Right renal pelvis (tissue), 4 donors: ENCODE measurements at places on chromosomes 1 and 21. TPM values are rescaled to one million over a fixed set of nuclear protein-coding genes. Genes with fewer than 3 reads are reported as not detected.

The INSRR gene
- polyA plus RNA-seq: 2.8 TPM

The TMPRSS3 gene
- 2.4 TPM for polyA plus RNA-seq

The S100A8 gene
- 12.9 TPM for polyA plus RNA-seq

The RAB7B gene
- 3.1 TPM for polyA plus RNA-seq

The EPHA2 gene
- 18.1 TPM for polyA plus RNA-seq

The ATP1A4 gene
- polyA plus RNA-seq: not detected

The REN gene
- polyA plus RNA-seq: 133 TPM

The OR2G6 gene
- 0.03 TPM for polyA plus RNA-seq

The IGFN1 gene
- polyA plus RNA-seq: 0.35 TPM

The KCNE2 gene
- 1.6 TPM for polyA plus RNA-seq

The OR2T35 gene
- not detected for polyA plus RNA-seq

DNA sequence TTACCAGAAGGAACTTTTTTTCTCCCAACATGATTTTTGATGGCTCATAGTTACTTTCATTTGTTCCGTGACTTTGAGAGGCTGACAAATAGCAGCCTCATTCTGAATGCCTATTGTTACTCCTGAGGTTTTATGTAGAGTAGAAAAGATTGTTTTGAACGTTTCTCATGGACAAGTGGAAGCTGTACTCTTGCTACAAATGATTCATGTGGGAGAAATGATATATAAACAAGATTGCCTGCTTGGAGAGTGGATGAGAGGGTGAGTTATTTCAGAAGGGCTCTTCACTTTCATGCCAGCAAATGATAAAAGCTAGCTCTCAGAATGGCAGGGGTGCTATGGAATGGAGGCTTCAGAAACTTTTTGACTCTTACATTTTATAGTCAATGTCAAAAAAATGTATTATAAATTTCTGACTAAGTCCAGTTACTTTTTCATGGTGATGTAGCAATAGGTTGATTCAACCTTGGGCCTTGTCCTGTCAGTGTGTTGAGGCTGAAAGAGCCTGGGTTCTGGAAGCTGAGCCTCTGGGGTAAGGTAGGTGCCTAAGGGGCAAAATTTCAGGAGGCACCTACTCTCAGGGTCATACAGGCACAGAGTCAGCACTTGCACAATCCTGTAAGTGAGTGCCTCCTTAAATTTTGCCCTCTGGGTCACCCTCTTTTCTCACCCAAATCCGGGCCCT lies 19.4 kb downstream of the JUN start:
- no peak for DNase-seq

GRCh38 chr21:31931644-31932469 lies 59.0 kb downstream of the HUNK start:
- DNase-seq: no peak

DNA sequence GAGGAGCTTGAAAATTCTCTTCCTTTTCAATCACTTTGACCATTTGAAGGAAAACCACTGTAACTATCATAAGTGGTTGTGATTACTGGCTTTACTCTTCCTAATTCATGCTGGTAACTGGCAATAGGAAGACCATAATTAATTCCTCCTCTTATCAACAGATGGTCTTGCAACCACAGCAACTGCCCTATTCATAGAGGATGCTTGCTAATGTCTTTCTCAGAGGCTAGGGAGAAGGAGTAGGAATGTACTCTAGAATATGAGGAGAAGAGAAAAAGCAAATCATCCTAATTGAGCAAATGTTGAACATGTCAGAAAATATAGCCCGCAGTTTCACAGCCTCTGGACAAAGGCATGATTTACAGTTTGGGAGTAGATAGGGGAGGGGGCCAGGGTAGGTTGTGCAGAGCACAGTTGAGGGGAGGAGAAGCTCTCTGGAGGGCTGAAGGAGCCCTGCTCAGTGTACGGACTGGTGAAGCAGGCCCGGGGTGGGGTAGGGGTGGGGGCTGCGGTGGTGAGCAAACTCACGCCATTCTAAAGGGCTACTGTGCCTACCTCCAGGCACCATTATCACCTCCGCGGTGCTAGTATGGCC lies 192.9 kb downstream of the PCP4 start:
- no peak for DNase-seq

DNA sequence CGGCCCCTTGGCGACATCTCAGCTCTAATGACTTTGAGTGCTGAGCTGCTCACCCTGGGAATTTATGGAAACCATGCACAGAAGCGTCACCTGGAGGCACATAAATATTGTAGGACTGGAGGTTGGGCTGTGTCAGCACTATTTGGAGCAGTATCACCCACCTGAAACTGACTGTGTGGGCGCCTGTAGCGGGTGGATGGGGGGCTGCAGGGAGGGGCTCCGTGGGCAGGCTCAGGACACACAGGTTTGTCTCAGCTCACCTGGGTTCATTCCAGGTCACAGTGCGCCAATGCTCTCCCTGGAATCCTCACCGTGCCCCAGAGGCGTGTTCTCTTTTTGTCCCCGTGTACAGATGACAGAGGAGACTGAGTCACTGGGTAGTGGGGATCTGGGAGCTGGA lies 74.8 kb upstream of the ACTL8 start:
- DNase-seq: no peak

DNA sequence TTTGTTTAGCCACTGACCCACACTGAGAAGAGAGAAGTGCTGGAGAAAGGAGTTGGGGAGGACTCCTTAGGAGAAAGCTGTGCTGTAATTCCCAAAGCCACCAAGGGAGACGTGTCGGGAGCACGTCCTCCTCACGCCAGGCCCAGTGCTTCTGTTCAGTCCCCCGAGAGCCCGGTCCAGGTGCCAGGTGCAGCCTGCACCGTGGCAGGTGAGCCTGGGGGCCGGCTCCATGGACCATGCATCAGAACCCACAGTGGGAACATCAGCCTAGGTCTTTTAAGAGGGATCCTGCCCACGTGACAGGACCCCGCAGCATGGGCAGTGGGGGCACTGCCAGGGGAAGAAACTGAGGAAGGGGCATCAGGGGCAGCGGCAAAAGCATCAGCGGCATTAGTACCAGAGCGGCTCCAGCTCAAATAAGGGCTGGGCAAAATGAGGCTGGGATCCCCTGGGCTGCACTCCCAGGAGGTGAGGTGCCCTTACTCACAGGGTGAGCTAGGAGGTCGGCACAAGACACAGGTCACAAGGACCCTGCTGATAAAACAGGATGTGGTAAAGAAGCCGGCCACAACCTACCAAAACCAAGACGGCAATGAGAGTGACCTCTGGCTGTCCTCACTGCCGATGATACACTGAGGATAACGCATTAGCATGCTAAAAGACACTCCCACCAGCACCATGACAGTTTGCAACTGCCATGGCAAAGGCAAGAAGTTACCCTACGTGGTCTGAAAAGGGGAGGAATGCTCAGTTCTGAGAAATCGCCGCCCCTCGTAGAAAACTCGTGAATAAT lies 24.6 kb upstream of the PRDM15 start:
- no peak for DNase-seq

GRCh38 chr1:226047495-226047894 lies 15.0 kb upstream of the H3-3A start:
- DNase-seq: no peak

GRCh38 chr1:160402001-160402795 lies 1.8 kb downstream of the VANGL2 start:
- DNase-seq: no peak

DNA sequence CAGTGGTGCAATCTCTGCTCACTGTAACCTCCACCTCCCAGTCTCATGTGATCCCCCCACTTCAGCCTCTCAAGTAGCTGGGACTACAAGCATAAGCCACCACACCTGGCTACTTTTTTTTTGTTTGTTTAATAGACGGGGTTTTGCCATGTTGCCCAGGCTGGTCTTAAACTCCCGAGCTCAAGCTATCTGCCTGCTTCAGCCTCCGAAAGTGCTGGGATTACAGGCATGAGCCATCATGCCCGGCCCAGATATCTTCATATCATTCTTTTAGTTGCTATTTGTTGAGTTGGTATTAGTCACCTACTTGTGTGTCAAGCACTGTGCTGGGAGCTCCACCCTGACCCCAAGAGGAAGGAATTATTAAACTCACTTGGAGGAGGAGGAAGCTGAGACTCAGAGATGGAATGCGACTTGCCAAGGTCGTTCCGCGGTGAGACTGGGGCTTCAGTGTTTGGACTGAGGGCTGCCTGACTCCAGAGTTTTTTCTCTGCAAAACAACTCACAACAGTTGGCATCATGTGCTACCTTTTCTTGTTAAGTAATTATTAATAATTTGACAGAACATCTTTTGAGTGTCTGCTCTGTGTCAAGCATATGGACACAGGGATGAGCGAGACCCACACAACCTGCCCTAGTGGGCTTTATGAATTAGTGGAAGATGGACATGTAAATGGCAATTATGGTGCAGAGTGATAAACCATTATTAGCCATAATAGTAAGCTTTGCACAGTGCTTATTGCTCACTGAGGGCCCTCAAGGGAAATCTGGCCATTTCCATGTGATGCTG lies 132.0 kb downstream of the FOXD2 start:
- no peak for DNase-seq

DNA sequence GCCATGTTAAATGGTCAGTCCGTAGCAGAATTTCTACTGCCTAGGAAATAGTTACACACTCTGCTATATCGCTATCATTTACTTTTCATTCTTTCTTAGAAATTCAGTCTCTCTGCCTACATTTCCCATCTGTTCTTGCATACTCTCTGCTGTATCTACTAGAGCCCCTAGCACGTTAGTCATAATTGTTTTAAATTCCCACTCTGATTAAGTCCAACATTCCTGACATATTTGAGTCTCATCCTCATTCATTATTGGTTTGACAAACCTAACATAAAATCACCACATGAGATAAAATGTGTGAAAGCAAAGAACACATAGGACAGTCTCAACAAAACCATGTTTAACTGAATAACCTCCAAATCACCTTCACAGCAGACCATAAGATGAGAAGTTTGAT lies 513.6 kb downstream of the PLPP3 start:
- no peak for DNase-seq

GRCh38 chr1:215007880-215008279 lies 74.7 kb upstream of the KCNK2 start:
- DNase-seq: no peak

DNA sequence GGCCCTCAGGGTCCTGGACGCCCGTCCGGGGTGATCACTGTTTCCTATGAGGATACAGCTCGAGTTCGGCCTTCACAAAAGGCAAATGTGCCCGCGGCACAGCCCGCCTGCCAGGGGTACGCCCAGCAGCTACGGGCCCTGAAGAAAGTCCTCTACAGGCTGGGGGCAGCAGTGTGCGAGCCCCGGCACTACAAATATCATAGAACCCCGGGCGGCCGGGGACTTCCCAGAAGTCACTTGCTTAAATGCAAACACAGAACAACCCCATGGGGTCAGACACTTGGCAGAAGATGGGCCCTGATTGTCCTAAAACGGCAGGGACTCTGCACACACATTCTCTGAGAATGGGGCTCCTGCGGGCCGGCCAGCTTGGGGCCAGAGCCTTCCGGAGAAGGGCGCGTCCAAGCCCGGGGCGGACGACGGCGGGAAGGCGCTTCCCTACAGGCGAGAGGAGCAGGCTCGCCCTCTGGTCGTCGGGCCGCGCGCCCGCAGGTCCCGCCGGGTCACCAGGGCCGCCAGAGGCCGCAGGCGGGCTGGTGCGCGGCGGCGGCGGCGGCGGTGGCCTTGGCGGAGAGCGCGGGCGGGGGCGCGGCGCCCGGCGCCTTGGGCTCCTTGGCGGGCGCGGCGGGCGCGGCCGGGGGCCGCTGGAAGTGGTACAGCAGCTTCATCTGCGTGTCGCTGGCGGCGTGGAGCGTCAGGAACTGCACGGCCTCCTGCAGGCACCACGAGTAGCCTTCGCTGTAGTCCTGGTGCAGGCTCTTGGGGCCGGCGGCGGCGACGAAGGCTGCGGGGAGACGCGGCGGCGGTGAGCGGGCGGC lies 888 bp downstream of the HES5 start:
- DNase-seq: no peak

DNA sequence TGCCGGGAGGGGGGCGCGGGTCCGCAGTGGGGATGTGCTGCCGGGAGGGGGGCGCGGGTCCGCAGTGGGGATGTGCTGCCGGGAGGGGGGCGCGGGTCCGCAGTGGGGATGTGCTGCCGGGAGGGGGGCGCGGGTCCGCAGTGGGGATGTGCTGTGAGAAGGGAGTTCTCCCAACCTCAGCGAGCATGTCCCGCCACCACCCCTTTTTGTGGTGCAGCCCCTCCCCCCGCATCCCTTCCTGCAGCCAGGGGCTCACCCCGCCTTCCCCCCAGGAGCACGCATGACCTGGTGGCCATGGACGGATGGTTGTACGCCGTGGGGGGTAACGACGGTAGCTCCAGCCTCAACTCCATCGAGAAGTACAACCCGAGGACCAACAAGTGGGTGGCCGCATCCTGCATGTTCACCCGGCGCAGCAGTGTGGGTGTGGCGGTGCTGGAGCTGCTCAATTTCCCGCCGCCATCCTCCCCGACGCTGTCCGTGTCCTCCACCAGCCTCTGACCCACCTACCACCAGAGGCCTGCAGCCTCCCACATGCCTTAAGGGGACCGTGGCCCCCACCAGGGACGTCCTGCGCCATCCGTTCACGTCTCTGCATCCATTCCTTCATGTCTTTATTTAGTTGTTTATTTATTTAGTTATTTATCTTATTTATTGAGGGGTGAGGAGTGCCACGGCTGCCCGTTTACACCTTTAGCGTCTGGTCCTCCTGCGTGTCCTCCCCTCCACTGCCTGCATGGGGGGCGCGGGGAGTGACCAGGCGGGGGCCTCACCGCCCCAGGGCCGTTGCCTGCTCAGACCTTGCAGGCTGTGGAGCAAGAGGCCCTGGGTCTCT lies 1.4 kb upstream of the PLEKHN1 start:
- DNase-seq: no peak

- DNase-seq: no peak
Observed at GRCh38 chr1:60227601-60228000, 154.0 kb upstream of the C1orf87 start.

DNA sequence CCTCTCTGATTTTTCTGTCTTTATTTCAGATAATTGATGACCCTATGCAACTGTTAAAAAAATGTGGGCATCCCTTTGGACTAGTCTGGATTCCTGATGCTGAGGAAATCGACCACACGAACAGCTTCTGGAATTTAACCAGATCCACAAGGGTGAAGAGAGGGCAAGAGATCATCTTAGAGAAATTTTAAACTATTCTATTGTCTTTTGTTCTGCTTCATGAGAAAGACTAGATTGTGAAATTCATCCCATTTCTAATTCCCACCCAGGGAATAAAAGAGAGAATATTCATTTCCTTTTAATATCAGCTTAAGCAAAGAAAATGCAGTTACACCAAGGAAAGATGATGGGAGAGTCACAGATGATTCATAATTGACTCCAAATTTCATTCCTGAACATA lies 71.8 kb downstream of the DUSP10 start:
- no peak for DNase-seq

DNA sequence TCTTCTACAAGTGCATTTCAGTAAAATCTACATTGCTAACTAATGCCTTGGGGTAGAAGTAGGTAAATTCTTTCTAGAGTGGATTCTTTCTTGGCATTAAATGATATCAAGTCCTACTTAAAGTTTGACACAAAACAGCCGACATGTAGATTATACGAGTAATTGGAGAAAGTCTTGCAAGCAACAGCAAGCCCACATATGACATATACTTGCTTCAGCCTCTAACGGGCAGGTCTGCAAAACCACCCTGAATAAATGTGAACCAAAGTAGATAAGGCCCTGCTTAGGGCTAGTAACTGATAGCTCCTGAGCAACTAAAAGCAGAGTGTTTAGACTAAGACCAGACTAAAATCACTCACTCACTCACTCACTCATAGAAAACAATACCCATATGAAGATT lies 203.2 kb downstream of the LTN1 start:
- no peak for DNase-seq
